ENCODE measurements at places on chromosomes 7 and 10.

DNA sequence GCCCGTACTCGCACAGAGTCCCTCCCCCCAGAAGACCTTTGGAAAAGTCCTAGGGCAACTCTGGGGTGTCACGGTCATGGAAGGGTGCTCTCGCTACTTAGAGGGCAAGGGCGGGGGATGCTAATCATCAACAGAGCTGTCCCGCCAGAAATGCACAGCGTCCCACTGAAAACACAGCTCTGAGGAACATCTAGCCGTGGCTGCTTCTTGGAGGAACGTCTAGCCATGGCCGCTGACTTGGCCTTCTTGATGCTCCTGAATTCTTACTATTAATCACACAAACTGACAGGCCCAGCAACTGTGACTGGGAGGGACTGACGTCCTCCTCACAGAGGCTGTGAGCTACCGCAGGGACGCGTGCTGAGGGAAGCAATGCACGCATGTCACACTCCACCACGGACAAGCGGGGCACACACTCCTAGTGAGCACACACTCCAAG lies 1.7 kb downstream of the TUBGCP2 start:
- no peak for DNase-seq

- DNase-seq, result no peak
Measured at GRCh38 chr10:50579491-50580261, 44.1 kb downstream of the SGMS1 start.

DNA sequence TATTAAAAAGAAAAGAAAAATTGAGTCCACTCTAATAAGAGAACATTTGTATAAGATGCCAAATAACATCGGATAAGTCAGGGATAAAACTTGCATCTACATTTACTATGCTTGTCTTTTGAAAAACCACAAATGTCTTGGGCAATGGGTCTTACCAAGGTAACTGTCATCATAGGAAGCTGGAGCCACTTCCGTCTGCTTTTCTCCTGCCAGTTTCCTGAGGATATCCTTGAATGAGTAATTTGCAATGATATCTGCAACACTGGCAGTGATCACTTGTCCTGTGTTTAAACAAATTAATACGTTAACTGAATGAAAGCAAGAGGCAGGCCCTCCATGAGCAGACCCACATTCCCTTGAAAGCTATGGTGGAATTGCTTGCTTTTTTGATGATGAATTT lies 47.3 kb downstream of the ITGA8 start:
- DNase-seq, result no peak

DNA sequence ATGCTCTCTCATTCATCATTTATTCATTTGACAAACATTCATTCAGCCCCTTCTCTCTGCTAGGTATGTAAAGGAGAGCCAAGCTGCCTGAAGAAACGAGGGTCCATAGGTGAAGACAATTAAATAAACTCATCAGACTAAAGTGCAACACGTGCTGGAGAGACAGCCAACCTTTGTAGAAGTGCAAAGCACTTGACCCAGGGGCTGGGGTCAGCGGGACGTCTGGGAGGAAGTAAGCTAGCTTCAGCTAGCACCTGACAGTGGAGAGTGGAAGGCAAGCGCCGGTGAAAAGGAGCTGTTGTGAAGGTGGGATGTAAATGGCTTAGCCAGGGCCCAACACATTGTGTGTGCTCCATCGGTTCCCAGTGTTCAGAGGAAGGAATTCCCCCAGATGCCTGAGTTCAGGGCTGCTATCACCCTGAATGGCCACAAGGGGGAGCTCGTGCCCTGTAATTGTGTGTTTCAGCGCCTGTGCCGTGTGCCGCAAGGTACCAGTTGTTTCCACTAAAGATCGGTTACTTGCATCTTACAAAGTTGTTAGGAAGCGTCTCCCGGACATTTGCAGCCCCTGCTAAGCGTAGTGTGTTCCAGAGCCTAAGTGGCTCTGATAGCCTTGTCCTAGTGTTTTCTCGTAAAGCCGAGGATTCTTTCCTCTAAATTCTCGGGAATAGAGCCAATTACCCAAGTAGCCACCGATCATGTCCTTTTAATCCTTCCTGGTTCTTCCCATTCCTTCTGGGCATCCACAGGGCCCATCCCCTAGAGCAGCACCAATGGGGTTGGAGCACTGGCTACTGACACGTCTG lies 30.6 kb downstream of the TLX1 start:
- DNase-seq, result no peak

- DNase-seq, result no peak
Measured at GRCh38 chr10:7314170-7314569, 96.7 kb downstream of the SFMBT2 start.

- no peak for DNase-seq
Measured at GRCh38 chr7:96359876-96360275, 38.0 kb upstream of the SLC25A13 start.

- no peak for DNase-seq
Measured at GRCh38 chr10:72310636-72311035, 36.9 kb downstream of the DDIT4 start.

GRCh38 chr10:61760943-61761824 lies 98.5 kb downstream of the CABCOCO1 start:
- DNase-seq, result no peak

DNA sequence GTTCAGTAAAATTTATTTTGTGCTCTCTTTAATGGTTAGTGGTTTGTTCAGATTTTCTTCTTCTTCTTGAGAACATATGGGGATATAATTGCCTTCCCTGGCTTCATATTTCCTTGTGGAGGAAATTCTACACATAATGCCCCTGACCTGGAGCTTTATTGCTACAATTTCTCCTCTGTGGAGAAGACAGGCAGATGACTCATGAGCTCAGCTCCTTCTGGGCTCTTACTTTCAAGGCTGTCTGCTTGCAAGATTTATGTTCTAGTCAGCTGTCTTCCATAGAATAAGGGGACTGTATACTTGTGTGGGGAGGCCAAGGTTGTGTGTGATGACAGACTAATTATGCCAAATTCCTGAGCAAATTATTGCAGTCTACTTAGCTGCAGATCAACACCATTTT lies 1.6 kb downstream of the LRRD1 start:
- DNase-seq, result no peak

- no peak for DNase-seq
Measured at GRCh38 chr10:101845893-101846292, 2.3 kb upstream of the KCNIP2 start.

GRCh38 chr10:82778908-82779307 lies 903.9 kb downstream of the NRG3 start:
- DNase-seq, result no peak

DNA sequence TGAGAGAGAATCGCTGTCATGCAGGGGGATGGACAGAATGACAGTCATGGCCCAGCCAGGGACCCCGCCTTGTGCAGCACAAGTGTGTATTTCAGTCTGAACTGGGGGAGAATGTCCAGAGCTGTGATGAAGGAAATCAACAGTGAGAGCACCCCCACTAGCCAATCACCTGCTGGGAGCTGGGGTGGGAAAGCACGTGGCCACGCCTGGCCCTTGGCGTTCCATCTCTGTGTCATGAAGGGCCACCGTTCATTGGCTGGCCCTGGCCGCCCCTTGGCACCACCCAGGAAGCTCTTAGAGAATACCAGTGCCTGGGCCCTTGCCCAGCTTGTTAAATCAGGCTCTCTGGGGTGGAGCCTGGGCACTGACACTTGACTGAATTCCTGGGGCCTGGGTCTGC lies 22.8 kb downstream of the GRID1 start:
- DNase-seq, result no peak

- DNase-seq, result no peak
Measured at GRCh38 chr7:130401101-130401500, 20.8 kb downstream of the CPA1 start.

DNA sequence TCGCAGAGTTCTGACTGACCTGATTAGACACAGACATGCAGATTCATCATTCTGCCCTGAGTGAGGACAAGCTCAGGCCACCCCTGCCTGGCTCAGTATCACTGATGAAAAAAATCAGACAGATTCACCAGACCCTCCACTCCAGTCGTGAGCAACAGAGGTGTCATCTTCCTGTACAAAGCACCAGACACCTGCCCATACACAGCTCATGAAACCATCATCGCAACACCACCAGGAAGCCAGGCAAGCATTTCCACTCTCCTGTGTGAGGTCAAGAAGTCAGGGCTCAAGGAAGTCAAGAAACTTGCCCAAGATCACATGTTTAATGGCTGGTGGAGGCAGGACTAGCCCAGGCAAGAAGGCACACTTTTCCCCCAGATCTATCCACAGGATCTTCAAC lies 163.0 kb downstream of the CALN1 start:
- no peak for DNase-seq

DNA sequence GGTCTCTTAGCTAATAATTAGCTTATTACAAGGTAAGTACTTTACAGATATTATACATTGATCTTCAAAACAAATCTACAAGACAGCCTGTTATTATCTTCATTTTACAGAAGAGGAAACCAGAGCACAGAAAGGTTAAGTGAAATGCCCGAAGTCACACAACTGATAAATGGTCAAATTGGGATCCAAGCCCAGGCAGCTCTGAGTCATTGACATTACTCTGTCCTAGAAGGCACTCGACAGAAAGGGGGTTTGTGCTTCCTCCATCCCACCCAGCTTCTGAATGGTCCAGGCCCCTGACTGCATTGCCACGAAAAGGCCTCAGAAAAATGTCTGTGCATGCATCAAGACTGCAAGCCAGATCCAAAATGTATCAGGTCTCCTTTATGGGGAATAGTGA lies 81.3 kb upstream of the ZNF438 start:
- no peak for DNase-seq

DNA sequence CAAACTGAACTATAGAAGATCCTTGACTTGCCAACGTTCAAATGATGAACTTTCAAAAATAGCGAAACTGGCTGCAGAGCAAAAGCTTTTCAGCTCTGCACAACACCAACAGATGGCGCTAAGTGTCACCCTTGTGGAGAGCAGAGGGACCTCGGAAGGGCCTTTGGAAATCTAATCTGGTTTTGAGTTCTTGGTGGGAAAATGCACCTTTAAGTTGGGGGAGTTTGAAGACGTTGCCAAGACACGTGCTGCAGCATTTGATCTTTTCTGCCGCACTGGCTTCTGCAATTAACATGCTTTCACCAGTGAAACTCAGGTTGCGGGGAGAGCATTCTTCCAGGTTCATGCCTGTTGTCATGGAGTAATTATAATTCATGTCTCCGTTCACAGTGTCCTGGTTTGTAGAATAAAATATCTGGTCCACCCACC lies 26.3 kb upstream of the WDR11 start:
- peak; percentile 8 for DNase-seq

DNA sequence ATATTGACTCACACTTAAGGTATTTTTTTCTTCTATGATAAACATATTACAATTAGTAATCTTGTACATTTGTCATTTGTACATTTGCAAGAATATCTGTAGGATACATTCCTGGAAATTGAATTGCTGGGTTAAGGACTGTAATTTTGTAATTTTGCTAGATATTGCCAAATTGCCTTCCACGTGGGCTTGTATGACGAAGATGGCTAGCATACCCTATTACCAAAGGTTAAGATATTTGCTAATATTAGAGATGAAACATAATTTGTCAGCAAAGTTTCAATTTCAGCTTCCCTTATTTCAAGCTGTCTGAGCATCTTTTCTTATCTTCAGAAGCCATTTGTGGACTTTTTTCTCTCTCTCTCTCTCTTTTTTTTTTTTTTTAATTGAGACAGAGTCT lies 1.0 kb upstream of the LYZL2 start:
- no peak for DNase-seq

- no peak for DNase-seq
Measured at GRCh38 chr7:47492716-47493325, 89.1 kb downstream of the TNS3 start.

DNA sequence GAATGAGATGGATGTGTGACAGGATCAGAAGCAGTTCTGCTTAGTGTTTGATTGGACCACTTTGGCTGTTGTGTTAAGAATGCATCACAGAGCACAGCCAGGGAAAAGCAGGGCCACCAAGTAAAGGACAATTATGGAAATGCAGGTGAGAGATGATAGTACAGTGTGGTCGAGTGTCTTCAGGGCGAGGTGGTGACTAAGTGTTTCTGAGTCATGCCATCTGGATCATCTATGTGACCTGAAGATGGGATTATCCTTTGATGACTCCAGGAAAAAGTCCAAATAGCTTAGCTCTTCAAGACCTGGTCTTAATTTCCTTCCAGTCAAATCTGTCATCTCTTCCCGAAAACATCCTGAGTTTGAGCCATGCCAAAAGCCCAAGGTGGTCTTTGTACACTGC lies 523.2 kb upstream of the IGFBP3 start:
- DNase-seq, result no peak

DNA sequence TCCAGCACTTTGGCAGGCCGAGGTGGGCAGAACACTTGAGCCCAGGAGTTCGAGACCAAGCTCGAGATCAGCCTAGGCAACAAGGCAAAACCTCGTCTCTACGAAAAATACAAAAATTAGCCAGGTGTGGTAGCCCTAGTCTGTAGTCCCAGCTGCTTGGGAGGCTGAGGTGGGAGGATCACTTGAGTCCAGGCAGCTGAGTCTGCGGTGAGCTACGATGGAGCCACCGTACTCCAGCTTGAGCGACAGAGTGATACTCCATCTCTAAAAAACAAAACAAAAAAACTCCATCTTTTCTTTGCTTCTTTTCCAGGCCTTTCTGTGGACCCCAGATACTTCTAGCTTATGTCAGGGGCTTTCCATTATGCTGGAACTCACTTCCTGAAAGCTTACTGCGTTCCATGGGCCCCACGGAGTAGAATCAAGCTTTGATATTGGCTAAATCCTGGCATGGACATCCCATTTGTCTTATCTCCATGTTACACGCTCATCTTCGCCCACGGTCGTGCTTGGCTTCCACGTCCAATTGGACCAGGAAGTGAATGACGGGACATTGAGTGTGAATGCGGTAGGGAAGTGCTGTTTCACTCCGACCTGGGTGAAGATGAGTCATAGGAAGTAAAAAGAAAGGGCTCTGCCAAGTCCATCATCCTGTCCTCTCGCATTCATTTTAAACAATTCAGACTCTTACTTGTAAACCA lies 45.7 kb downstream of the FAM171A1 start:
- peak; percentile 37 for DNase-seq

DNA sequence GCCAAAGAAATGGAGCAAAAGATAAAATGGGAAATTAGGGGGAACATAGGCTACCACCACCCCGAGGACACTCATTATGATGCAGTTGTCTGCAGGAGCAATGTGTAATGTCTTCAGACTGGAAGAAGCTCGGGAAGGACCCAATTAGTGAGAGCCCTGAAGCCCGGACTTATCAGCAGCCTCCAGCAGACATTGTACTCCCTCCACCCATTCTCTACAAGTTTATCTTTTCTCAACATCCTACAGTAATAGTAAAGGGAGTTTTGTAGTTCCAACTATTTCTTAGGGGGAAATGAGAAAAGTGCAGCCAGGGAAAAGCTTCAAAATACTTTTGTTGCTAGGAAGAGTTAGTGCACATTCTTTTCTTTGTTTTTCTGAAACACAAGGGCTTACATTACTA lies 657.3 kb upstream of the COBL start:
- no peak for DNase-seq

DNA sequence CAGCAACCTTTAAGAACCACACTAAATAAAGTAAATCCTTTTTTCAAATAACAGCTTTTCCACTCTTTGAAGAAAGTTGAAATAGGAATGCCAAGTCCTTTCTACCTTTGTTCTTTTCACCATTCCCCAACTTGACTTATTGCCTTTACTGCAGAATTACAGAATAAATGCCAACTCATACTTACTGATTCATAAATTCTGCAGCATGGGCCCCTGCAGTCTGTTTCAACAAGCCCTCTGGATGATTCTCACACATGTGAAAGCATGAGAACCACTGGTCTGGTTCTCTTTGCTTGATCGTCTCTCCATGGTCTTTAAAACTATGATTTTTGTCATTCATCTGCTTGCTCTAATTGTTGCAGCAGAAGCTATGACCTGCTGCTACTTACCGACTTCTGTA lies 56.1 kb downstream of the HACD1 start:
- no peak for DNase-seq

- DNase-seq, result no peak
Measured at GRCh38 chr7:90603346-90603745, 7.2 kb downstream of the CDK14 start.

- DNase-seq, result no peak
Measured at GRCh38 chr7:26237035-26237807, 35.7 kb downstream of the CBX3 start.

Measured in 8988T (cell line).